Peyer's patch (tissue), 4 donors: ENCODE measurements at places on chromosomes 5 and 9. TPM values are rescaled to one million over a fixed set of nuclear protein-coding genes. Genes with fewer than 3 reads are reported as not detected.

DNA sequence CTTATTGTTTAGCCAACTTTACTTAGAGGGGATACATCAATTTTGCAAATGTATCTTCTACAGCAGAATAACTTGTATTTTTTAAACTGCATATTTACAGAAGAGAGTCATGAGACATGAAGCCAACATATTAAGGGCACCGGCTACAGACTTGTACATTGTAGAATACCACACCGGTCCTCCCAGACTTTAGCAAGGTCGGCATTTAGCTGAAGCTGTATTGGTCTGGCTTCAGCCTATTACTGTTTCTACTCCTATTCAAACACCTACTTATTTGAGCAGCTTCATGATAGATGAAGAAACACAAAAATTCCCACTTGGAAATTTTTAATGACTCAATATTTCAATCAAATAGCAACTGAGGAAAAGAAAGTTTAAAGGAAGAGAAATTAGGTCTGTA, 33.0 kb downstream of the NR3C1 start:
- no peak for DNase-seq

GRCh38 chr5:10567121-10567591, 3.3 kb downstream of the ANKRD33B start:
- DNase-seq: peak; percentile 38

GRCh38 chr9:2493529-2493928, 128.1 kb upstream of the VLDLR start:
- DNase-seq: no peak

DNA sequence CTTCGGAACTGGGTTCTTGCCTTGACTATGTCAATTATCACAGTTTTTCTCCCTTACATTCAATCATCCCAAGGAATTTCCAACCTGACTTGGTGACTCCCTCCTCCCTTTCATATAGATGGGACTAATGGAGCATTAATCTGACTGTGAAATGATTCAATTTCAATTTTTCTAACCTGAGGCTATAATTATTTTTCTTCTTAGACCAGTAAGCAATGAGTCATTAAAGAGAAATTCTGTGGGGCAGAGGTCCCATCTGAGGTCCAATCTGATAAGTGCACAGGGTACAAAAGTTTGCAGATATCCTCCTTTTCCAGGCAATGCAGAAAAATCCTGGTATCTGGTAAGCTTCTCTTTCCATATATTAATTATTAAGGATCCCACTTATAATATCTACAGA, 18.9 kb downstream of the PDE4D start:
- no peak for DNase-seq

DNA sequence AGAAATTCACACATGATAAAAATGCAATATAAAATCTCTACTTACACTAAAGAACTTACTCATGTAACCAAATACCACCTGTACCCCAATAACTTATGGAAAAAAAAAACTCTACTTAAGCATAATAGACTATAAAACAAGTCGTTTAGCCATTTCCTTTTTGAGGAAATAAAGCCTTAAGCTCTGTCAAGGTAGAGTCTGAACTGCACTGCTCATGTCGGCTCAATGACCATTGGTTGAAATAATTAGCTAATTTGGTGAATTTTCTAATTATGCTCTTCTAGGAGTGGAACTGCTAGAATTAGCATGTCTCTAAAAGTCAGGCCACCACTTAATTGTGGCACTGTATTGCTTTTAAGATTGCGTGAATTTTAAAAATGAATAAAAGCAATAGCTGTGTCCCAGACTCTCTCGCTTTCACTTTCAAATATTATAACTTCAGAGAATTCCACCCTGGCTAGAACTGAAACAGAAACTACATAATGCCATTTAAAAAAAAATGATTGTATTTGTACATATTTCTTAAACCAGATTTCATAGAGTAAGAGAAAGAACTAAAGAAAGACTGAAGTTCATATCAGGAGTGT, 113.0 kb upstream of the PCA3 start:
- DNase-seq: no peak

GRCh38 chr5:97135868-97136267, 6.5 kb downstream of the LIX1 start:
- no peak for DNase-seq

DNA sequence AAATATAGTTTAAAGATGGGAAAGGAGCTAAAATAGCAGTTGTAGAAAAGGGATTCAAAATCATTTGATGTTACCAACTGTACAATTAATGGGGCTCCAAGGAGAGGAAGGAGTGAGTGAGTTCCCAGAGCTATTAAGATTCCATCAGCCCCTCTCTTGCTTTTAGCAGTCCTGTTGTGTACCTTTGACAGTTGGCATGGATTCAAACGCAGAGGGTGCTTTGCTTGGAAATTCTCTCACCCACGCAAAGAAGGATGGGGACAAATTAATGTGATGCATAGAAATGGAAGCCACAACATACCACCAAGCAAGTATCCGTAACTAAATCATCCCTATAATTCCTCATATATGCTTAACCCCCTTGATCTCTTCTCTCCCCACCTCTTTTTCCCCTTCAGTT, 461.3 kb downstream of the EBF1 start:
- no peak for DNase-seq

GRCh38 chr5:58767104-58767503, 184.2 kb downstream of the RAB3C start:
- DNase-seq: no peak

GRCh38 chr5:103867857-103868598, 305.4 kb upstream of the NUDT12 start:
- DNase-seq: no peak

- DNase-seq: no peak
Observed at GRCh38 chr5:179795049-179795862, 1.5 kb downstream of the LTC4S start.

DNA sequence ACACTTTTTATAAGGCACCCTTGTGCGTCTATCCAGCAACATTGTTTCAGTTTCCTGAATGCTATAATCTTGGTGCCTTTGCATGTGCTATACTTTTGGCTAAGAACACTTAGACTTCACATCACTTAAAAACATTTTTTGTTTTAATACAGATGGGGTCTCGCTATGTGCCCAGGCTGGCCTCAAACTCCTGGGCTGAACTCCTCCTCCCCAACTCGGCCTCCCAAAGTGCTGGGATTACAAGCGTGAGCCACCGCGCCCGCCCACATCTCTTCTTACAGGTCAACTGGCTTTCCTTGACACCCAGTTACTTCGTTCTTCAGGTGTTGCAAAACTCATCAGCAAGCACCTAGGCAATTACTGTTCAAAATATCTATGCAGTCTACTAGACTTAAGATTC, 943 bp upstream of the ZNF131 start:
- no peak for DNase-seq

GRCh38 chr5:58149746-58150145, 310.1 kb downstream of the PLK2 start:
- DNase-seq: no peak

- DNase-seq: no peak
Observed at GRCh38 chr5:78562714-78563330, 85.8 kb downstream of the LHFPL2 start.

DNA sequence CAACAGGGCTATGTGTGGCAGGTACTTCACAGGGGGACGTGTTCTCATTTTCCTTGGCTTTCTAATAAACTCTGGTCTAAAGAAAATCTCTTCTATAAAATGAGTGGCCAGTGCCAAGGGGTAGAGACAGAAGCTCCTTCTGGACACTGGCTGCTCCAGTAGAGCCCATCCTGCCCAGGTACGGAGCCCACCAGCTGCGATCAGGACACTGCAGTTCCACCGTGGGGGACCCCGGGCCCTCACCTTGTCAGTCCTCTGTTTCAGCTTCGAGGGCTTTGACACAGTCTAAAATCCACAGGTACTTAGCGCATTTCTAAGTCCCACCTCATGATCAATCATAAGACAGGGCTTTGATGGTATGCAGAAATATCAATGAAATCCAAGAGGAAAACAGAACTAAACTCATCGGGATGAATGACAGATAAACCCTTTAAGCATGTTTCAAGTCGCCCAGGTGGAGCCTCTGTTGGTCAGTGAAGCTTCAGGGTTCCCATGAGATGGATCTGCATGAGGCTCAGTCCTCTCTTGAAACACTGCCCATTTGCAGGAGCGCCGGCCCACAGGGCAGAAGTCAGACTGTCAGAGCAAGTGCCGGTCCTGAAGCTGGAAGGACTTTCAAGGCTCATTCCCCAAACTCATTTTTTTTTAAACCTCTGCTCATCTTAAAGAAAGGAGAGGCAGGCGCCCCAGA, 20.3 kb upstream of the TERT start:
- no peak for DNase-seq

DNA sequence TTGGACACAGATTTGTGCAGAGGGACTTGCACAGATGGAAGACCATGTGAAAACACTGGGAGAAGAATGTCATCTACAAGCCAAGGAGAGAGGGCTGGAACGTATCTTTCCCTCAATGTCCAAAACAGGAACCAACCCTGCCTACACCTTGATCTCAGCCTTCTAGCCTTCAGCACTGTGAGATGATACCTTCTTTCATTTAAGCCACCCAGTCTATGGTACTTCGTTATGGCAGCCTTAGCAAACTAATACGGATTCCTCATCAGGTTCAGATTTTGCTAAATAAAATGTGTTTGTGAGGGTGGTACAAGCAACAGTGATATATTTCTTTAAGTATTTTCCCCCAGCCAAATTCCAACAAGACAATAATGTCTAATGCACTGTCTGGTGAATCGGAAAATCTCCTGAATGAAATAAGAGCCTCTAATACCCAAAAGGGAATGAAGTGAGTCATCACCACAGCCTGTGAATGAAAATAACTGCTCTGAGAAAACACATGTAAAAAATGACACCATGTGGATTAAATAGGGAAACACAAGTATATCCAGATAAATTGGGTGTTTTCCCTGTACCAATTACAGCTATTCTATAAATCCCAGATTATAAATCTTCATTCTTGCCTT, 182.8 kb upstream of the TARS1 start:
- no peak for DNase-seq

The PCDHB12 gene
- total RNA-seq: 4.1 TPM

The ZDHHC11 gene
- 38.7 TPM for total RNA-seq

The IL11RA gene
- 58.2 TPM for total RNA-seq

The MIGA2 gene
- total RNA-seq: 120 TPM

The PIP5K1B gene
- 51.8 TPM for total RNA-seq

The EMB gene
- 35.2 TPM for total RNA-seq

The SYNPO gene
- 88.3 TPM for total RNA-seq

The ACTL7A gene
- total RNA-seq: not detected
